ENCODE measurements at places on chromosomes 1 and 21.

DNA sequence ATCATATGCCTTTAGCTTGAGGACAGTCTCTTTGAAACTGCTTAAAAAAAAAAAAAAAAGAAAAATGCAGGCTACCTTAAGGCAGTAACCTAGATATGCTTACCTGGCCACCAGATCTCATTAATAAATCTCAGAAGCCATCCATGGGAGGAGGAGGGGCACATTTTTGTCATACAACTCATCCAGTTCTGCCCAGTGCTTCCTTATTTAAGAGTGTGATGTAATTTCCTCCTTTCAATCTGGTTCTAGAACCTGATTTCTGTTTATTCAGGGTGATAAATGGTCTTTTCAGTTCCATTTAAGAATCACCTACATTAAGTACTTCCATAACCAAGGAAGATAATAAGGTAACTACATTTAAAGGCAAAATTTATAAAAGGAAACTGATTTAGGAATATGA is 6.1 kb downstream of the ERRFI1 start:
- no peak for DNase-seq

GRCh38 chr1:78275906-78276685 is 214.7 kb upstream of the PTGFR start:
- no peak for DNase-seq

DNA sequence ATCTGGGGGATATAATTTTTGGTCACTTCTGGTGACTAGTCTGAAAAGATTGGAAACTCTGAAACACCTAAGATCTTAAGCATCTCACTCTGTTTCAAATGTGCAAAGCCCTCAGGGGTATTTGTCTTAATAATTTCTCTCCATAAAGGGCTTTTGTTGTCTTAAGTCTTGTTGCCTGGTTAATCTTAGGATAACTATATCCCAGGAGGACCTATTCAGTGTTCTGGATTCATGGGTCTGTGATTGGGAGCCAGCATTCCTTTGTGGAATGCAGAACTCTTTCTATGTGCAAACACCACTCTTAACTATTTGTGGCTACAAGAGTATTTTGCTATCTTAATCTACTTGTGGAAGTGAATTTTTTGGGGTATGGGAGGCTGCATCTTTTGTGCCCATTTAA is 1573.0 kb upstream of the PRMT6 start:
- no peak for DNase-seq

- no peak for DNase-seq
Observed at GRCh38 chr1:228778026-228778425, 42.7 kb downstream of the RHOU start.

GRCh38 chr1:178052650-178053461 is 41.0 kb upstream of the RASAL2 start:
- DNase-seq: no peak

- no peak for DNase-seq
Observed at GRCh38 chr1:177600321-177600720, 369.5 kb downstream of the SEC16B start.

- no peak for DNase-seq
Observed at GRCh38 chr1:110390096-110390495, 730 bp downstream of the SLC16A4 start.

DNA sequence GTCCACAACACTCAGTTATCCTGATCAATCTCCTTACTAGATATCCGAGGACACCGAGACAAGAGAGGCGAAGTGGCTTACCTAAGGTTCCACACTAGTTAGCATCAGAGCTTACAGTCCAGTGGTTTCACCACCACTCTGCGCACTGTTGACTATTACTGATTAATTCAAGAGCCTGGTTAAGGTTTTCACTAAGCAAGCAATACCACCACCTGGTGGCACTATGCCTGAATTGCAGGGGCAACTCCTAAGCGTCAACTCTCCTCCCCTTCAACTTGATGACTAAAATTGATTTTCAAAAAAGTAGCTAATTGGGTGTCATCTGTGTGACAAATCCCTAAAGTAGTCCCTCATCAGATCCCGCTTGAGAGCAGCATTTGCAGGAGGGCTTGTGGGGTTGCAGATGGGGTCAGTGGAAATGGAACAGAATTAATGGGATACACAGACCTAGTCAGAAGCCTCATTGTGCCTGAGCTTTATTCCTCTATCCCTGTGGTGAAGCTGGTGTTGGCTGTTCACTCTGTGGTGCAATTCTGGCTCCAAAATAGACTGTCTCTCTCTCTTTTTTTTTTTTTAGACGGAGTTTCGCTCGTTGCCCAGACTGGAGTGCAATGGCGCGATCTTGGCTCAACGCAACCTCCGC is 9.1 kb downstream of the TTC22 start:
- no peak for DNase-seq

GRCh38 chr1:195328102-195328501 is 1280.1 kb downstream of the KCNT2 start:
- no peak for DNase-seq

- no peak for DNase-seq
Observed at GRCh38 chr21:31564439-31564838, 95.1 kb upstream of the SOD1 start.

- no peak for DNase-seq
Observed at GRCh38 chr1:97457446-97458089, 463.3 kb downstream of the DPYD start.

DNA sequence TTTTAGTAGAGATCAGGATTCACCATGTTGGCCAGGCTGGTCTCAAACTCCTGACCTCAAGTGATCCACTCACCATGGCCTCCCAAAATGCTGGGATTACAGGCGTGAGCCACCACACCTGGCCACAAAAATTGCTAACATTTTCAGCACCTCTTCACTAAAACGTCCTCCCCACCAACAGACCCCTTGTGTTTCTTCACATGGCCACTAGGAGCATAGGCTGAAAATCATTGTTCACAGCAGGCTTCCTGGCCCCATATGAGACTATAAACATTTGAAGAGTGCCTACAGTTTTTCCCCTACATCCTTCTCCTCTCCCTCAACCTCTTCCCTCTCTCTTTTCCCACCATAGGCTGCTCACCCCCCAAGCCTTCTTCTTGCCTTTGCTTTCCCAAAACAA is 28.0 kb upstream of the SFPQ start:
- DNase-seq: no peak

GRCh38 chr1:232503497-232503896 is 126.4 kb downstream of the SIPA1L2 start:
- DNase-seq: no peak

DNA sequence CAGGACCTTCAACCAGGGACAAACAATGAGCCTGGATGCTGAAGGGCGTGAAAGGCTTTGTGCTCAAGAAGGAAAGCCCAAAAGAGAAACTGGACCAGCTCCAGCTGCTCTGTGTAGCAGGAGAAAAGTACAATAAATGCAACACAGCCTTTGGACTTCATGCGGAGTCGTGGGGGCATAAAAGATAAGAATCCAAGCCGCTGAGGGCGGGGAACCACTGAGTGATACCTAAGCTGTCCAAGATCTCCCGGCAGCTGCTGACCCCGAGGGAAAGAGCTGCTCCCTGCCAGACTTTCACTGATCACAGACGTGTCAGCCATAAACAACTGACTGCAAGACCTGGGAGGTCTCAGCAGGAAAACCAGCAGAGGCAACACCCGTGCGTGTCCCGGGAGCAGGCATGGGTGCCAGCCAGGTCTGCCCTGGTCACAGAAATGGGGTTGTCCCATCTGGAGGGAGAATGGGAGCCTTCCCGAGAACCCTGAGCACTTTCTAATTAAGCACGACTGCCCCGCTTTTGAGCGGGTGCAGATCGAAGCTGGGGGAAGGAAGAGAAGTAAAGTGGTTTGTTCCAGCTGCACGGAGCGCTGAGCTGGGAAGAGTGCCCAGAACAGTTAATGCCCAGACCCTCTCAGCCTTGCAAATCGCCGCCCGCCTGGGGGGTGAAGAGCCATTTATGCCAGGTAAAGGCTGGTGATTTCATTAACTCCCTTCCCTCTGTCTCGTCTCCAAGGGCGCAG is 68.3 kb upstream of the TARDBP start:
- DNase-seq: no peak

DNA sequence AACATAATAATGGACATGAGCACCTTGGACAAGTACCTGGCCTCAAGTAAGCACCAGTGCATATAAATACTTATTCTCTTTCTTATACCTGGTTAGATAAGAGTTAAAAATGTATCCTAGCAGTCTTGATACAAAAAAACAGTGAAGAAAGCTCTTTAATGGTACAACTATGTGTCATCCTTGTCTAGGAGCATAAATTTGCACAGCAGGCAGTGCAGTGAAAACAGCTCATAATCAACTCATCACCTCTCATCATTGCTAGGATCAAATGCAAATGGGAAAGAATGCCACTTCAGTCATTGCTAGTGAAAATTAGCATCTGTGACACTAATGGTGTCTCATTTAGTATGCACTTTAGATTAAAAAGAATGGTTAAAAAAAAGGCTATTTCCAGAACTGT is 7.6 kb downstream of the SAMSN1 start:
- DNase-seq: no peak

GRCh38 chr1:165531021-165531420 is 12.8 kb upstream of the LRRC52 start:
- DNase-seq: no peak

DNA sequence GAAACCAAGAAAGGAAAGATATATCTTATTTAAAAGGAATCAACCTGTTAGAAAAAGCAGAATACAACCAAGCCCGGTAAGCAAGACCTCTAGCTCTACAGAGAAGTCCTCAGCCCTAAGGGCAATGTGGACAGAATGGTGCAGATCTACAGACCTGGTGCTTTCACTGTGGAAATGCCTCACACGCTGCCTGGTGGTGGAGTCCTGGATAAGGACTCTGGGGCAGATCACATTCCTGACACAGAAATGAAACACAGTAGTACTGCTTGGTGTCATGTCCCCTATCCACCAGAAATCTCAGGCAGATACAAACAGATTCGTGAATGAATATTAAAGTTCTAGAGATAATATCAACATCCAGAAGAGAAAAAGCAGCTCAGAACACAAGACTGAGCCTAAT is 6.8 kb downstream of the CNN3 start:
- DNase-seq: no peak

DNA sequence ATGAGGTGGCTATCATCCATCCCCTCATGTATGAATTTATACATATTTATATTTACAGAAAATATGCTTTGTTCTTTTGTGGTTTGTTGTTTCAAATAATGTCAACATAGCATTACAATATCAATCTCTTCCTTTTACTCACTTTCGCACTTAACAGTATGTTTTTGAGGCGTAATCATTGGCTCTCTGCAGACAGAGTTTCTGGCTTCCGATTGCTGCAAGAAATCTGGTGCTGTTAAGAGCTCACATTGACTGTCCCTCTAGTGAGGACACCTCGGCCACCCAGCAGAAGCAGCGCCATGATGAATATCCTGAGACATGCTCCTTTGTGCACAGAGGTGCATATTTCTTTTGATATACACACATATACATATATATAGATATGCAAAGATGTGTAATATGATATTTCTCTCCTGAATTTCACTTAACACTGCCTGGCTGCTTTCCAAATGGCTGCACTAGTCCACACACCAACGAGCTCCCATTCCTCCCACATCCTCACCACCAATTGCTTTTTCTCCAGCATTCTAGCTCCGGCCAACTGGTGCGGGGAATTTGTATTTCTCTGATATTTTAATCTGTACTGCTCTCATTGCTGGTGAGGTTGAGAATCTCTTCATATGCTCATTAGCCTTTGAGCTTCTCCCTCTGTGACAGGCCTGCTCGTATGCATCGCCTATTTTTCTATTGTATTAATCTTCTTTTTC is 248.4 kb downstream of the SIPA1L2 start:
- DNase-seq: no peak

- no peak for DNase-seq
Observed at GRCh38 chr1:63922848-63923247, 149.0 kb downstream of the ROR1 start.

- peak; percentile 80 for DNase-seq
Observed at GRCh38 chr1:64966158-64966971, at the start of gene JAK1. JAK1 (minus strand) TSS chr1:64966549; CDS start chr1:64886264, 80,285 bp downstream.

- no peak for DNase-seq
Observed at GRCh38 chr1:39063191-39063590, 37.0 kb downstream of the NDUFS5 start.

DNA sequence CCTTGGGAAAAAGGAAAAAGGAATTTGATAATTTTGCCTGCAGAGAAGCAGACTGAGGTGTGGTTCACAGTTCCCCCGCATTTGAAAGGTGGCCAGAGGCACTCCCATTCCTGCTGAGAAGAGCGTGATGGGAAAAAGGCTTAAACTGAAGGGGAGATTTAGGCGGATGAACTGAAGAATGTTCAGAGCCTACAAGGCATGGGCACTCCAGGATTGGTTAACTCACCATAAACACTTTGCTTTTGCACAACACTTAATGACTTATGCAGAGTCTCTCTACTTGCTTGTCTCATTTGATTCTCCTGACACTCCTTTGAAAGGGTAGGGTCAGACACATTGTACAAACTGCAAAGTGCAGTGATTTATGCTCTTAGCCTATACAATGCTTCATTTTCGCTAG is 119.6 kb upstream of the RUNX1 start:
- no peak for DNase-seq

DNA sequence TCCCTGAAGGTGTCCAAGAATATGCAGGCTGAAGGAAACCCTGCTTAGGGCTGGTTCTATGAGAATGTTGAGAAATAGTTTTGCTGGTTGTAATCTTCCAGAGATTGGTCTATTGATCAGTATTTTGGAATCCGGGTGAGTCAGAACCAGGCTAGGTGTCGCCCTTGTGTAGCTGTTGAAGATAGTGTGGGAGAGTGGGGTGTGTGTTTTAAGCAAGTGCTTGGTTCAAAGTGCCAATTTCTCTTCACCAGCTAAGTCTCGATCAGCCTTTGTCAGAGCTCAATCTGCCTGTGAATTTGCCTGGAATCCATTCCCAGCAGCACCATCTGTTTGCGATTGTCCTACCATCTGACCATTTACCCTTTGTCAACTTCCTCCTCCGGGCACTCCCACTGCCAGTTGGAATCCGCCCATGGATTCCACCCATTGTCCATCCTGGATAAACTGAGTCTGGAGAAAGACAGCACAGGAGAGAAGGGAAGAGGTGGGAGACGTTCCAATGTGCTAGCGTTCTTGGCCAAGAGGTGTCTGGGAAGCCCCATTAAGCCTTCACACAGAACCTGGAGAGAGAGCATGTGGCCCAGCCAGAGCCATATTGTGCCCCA is 59.4 kb upstream of the CYP2J2 start:
- DNase-seq: no peak
